ENCODE measurements at places on chromosomes 3 and 15.
A peak's percentile ranks its signal among the peaks of the same experiment; 100 is the strongest.

DNA sequence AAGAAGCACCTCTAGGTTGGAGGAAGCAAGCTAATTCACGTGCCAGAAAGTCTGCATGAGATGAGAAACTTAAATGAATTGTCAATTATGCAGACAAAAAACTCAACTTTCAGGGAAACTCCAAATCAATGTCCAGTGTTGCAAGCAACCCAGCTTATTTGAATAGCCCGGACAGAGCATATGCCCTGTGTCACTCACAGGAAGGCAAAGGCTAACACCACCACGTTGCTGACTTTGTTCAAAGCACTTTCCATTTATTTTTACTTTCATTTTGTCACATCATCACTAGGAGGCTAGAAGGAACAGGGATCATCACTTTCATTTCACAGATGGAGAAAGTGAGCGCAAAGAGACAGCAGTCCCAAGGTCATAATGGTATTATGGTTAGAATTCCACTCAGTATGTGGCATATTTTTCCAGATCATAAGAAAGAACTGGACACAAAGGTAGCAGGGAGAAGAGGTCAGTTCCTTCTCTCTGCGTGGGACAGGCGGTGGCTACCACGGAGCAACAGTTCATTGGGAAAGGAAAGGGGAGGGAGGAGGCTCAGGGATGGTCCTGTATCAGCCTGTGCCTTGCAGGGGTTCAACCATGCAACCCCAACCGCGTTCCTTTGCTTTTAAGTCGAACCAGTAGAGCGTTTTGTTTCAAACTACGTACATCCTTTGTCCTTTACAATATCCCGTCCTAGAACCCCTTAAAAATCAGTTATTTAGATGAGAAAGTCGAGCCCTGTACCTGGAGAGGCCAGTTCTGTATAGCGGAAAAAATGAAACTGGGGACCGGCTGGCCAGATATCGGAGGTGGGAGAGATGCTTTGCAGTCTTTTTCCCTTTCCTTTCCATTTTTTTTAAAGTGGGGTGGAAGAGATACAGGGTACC, 1.1 kb downstream of the HEG1 start:
- DNase-seq = peak; percentile 70

GRCh38 chr3:158768361-158768787, 33.5 kb upstream of the MFSD1 start:
- peak; percentile 52 for DNase-seq

GRCh38 chr3:190155752-190156151, 35.1 kb upstream of the P3H2 start:
- DNase-seq = no peak

- no peak for DNase-seq
Observed at GRCh38 chr3:111906656-111907055, 47.6 kb downstream of the PHLDB2 start.

GRCh38 chr15:74504836-74505235, 36.2 kb upstream of the ARID3B start:
- no peak for DNase-seq

- DNase-seq = peak; percentile 89
Observed at GRCh38 chr3:33115024-33115768, 1.4 kb downstream of the CRTAP start.

- DNase-seq = peak; percentile 63
Observed at GRCh38 chr3:96813134-96813819, 1.1 kb upstream of the EPHA6 start.

DNA sequence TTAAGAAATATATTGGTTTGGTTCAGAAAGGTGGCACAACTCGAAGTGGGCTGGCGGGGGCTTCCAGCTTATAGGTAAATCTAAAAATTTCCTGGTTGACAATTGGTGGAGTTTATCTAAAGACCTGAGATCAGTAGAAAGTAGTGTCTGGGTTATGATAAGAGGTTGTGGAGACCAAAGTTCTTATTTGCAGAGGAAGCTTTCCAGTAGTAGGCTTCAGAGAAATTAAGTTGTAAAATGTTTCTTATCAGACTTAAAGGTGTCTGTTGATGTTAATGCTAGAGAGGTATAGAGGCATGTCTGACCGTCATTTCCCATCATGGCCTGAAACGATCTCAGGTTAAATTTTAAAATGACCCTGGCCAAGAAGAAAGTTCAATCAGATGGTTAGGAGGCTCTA, 565.2 kb upstream of the DPPA4 start:
- DNase-seq = no peak

GRCh38 chr15:40706121-40706520, 11.1 kb downstream of the RAD51 start:
- DNase-seq = no peak

GRCh38 chr3:134214239-134214638, 36.4 kb downstream of the RYK start:
- no peak for DNase-seq

GRCh38 chr3:51916418-51916817, 13.3 kb upstream of the IQCF1 start:
- no peak for DNase-seq

DNA sequence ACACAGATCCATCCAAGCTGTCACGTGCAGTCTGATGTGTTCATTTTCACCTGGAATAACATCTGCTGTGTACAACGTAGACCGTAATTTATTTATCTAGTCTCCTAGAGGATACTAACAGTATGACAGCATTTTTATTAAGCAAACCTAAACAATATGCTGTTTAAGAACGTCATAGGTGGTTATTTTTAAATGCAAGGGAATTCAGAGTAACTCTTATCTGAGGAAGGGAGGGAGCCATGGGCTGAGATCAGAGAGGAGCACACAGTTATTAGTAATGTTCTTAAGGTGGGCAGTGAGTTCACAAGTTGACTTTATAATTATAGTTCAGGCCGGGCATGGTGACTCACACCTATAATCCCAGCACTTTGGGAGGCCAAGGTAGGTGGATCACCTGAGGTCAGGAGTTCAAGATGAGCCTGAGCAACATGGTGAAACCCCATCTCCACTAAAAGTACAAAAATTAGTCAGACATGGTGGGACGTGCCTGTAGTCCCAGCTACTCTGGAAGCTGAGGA, 193.6 kb downstream of the UACA start:
- peak; percentile 27 for DNase-seq

DNA sequence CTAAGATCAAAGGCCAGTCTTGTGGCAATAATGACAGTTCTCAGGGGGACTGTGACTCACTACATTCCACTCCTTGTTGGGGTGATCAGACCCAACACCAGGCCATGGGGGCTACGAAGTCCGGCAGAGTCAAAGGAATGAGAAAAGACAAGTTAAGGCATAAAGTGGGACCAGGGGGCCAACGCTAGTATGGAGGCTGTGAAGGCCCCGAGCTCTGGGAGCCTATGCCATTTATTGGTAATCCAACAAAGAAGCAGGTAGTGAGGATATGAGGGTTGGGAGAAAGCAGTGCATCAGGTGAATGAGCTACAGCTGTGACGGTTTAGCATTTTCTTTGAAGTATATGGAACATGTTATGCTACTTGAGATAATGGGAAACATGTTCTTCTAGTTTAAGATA, 104.4 kb upstream of the C2CD4B start:
- DNase-seq = no peak

- DNase-seq = peak; percentile 62
Observed at GRCh38 chr15:48459571-48460442, 128.6 kb downstream of the DUT start.

- DNase-seq = no peak
Observed at GRCh38 chr3:58581328-58582091, 4.3 kb upstream of the FAM107A start.

GRCh38 chr15:51917493-51917892, 54.1 kb downstream of the LEO1 start:
- DNase-seq = peak; percentile 46

DNA sequence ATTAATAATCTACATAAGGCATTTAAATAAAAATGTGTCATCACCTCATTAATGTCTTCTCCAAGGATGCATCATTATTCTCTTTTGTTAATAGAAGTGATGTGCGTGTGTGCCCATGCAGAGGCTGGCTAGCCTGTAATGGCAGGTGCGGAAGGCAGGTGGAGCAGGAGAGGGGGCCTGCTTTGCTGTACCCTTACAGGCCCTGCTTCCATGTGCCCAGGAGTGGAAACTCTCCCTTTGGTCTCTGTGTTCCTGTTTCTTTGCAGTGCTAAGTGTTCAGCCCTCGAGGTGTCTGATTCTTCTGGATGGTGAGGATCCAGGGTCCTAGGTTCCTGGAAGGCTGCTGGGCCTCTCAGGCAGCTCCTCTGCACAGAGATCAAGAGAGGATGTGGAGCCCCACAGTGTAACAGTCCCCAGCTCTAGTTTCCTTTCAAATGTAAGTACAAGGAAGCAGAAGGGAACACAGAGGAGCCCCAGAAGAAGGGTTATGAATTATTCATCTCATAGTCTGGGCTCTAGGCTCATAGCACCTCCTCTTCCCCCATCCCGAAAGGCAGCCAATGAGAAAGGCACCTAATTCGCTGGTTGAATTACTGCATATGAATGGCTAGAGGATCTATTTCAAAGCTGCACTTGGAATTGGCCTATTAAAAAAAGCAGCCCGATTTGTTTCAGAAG, 39.2 kb upstream of the AGBL1 start:
- no peak for DNase-seq

- no peak for DNase-seq
Observed at GRCh38 chr15:40050788-40051470, 11.9 kb upstream of the SRP14 start.

GRCh38 chr3:128385080-128385832, 81.4 kb downstream of the DNAJB8 start:
- peak; percentile 87 for DNase-seq

DNA sequence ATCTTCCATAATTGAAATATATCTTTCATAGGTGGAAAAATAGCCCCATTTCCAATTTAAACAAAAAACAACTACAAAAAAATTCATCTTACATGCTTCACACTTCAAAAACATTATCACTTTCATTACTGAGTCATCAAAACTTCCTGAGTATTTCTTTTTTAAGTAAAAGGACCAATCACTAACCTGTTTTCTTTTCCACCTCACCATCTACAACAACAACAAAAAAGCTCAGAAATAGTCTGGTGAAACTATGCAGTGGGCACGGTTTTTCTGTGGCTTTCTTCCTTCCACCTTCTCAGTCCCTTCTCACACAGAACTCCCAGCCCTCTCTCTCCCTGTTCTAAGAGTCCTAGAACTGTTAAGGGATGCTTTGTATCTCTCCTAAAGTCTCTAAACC, 20.3 kb upstream of the TNIK start:
- no peak for DNase-seq

GRCh38 chr15:39931615-39932014, 2.3 kb upstream of the EIF2AK4 start:
- DNase-seq = peak; percentile 40

- DNase-seq = no peak
Observed at GRCh38 chr3:135068011-135068410, 273.0 kb downstream of the EPHB1 start.

DNA sequence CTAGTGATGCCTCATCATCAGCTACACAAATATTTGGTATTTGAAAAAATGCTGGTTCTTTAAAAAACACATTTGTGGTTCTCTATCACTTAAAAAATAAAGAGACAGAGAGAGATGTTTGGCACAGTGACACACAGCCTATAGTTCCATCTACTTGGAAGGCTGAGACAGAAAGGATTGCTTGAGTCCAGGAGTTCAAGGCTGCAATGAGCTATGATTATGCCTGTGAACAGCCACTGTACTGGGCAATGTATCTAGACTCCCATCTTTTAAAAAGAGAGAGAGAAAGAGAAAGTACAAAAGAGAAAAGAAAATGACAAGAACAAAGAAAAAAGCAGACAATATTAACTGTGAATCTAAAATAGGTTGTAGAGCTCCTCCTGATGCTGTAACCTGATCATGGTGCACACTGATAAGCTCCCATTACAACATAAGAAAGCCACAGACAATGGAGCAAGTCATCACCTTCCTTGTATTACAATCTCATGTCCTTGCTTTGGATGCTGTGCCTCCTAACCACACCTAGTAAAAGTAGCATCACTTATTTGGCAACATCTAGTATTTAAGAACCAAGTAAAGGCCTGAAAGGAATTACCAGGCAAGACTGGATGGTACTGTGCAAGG, 31.7 kb upstream of the MAP4 start:
- peak; percentile 53 for DNase-seq

DNA sequence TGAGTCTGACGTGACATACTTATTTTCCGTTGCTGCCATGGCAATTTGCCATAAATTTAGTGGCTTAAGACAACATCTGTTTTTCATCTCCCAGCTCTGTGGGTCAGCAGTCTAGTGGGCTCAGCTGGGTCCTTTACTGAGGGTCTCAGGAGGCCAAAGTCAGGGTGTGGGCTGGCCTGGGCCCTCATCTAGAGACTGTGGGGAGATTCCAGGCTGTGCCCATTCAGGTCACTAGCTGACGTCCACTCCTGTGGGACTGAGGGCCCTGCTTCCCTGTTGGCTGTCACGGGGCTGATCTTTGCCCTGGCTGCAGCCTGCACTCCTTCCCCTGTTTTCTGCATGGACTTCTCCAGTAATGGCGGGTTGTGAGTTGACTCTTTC, 19.1 kb downstream of the FGD5 start:
- DNase-seq = peak; percentile 11

- DNase-seq = no peak
Observed at GRCh38 chr3:50388016-50388719, 28.8 kb upstream of the TMEM115 start.

DNA sequence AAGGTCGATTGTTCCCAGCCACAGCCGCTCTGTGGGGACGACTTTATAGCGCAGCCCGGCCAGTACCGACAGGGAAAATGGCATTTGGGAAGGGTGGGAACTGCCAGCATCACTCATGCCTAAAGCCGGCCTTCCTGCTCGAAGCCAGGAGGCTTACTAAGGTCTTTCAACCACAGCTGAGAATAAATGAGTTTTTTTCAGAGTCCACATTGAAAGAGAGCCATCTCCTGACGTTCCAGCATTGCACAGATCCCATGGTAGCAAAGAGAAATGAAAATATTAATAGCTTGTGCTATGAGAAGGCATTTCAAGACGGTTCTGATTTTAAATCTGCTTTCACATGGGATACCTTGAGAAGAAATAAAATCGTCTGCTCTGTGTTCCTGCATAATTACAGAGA, 230.2 kb upstream of the IGF1R start:
- no peak for DNase-seq

DNA sequence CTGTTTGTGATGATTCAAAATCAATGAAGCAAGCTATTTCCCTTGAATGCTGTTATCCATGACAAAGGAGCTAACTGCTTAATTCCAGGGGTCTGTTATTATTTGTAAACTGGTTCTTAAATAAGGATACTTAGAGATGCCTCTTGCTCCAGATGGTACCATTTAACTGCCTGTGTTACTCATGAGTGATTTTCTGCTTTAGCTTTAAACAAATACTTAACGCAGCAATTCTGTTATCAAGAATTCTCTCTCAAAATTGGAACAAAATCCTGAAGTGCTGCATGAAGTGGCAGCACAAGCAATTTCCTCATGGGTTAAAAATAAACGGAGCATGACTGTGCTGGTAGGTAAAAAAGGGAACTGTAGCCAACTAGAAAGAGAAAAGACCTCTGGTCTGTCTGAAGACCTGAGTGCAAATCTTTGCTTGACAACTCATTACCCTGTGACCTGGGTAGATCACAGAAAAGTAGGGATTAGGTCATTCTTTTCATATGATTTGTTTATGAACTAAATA, 62.5 kb upstream of the GBE1 start:
- no peak for DNase-seq

DNA sequence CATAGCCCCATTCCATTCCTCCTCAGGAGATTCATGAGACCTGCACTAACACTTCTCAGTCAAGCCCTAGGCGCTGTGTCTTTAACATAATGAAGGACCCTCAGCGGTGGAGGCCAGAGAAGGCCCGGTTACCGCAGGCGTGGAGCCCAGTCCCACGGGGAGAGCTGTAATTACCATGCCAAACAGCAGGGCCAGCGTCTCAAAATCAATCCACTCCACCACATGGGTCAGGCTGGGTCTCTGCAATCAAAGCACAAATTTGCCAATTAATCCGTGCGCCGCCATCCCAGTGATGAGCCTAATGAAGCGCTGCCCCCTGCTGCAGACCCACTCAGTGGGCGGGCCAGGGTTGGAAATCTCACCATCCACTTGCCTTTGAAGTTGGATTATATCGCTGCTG, 109.7 kb downstream of the OCA2 start:
- DNase-seq = no peak
